ENCODE measurements at places on chromosomes 7 and 10.

DNA sequence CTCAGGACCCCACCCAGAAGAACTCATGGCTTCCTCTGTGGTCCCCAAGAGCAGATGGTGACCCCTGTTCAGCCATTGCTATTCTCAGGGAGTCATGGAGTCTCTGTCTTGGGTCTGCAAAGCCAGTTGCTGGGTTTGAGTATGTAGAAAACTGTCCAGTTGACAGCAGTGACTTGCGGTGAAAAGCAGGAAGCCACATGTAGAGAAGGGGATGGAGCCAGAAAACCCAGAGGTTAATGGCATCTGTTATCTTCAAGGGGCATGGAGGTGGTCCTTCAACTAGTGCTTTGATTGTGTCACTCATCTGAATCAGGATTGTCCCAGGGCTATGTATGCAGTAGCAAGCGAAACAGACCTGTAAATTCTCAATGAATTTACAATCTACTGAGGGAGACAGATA is 86.3 kb upstream of the STK17A start:
- no peak for DNase-seq

DNA sequence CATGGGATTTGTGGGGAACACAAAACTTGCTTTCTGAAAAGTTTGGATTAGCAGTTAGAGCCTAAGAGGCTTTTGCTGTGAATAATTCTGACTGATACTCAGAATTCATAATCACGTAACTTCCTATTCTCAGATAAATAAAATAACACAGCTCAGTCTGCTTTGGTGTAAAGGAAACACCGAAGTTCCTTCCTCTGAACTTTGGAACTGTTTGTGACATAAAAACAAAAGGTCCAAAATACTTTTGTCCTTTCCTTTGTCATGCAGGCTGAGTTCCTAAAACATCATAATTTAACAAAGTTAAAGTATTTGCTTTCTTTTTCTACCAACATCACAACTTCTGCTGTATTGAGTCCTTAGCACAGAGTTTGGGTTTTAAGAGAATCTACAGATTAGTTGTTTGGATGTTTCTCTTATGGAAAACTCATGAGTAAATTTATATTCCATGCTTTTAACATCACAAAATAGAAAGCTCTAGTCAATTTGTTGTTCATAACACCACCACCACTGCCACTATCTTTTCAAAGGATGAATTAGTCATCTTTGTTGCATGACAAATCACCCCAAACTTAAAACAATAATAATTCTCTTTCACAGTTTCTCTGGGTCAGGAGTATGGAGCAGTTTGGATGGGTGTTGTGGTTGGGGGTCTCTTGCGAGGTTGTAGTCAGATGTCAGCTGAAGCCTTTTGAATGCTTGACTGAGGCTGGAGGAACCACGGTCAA is 123.4 kb downstream of the REEP3 start:
- DNase-seq: no peak

- no peak for DNase-seq
These were observed 176.9 kb downstream of the PLXNA4 start for GRCh38 chr7:132399367-132399766.

DNA sequence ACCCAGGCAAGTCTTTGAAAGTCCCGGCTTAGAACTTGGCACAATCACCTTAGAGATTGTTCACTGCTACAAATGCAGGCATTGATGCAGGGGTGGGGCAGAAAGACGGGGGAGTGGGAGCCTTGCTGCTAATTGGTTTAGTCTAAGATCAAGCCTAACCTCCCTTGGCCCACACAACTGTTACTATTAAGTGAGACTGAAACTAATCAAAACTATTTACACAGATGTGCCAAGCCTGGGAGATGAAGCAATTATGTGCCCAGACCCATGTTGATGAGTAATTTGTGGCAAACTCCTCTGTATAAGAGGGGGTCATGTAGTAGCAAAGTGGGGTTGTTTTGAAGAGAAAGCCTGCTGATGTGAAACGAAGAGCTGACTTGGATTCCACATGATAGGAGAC is 178.2 kb upstream of the ITGB1 start:
- DNase-seq: no peak
